ENCODE measurements at places on chromosomes 7 and 10.

DNA sequence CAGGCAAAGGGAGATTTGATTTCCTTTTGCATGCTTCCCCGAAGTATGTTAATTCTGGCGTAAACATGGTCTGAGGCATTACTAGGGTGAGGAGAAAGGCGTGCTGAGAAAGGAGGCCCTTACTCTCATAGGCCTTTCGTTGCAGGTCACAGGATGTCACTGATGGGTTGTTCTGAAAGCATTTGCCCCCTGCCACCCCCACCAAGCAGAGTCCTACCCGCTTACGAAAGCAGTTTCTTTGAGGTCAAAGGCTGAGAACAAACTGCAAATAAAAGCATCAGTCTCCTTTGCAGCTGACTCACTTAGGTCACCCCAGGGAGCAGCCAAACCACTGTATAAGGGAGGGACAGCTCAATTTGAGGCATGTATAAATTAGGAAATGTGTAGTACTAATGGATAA, 57.1 kb downstream of the BPGM start:
- peak; percentile 22 for DNase-seq

DNA sequence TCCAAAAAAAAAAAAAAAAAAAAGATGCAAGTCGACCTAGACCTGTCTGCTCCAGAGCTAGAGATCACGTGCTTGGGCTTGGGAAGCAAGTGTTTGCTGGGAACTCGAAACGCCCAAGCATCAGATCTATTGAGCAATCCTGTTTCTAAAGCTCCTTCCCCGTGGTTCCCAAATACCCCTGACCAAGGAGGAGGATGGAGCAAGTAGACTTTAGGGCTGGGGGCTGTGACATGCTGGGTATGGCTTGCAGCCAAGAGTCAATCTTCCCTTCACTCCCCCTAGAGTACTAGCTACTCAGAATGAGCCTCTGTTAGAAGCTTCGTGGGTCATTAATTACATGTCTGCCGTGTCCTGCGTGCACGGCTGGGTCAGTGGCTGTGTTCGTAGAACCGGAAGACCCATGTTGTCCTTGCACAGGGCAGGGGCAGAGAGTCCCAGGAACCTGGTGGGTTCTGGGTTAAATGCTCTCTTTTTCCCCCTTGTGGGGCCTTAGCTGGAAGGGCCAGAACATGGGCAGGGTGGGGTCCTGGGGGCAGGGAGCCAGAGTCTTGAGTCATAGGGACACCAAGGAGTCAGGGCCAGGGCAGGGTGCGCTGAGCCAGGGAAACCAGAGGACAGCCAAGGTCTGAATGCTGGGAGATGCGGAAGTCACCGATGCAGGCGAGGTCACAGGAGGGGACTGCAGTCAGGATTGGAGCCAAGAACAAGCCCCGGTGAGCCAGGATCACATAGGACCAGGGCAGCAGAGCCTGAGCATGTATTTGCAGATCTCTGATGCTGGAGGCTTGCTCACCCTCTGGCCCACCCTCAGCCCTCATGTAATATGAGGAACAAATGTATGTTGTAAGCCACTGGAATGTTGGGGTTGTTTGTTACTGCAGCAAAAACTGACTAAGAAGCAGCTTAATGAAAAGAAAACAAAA, 34.6 kb upstream of the TPST1 start:
- DNase-seq: peak; percentile 80

DNA sequence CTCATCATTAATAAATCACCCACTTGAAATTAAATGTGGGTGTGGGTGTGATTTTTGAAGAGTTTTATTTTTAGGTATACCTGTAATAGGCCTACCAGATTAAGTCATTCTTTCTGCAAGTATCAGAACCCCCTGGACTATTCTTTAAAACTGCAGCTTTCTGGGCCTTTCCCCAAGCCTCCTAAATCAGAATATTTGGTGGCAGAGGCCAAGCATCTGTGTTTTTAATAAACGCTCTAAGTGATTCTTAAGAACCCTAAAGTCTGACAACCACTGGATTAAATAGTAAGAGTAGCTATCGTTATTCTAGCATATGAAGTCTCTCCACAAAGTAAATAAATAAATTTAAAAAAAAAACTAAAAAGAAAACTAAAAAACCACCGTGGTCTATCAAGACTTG, 703.0 kb upstream of the NRP1 start:
- no peak for DNase-seq

GRCh38 chr7:5396542-5396941, 27.1 kb downstream of the TNRC18 start:
- no peak for DNase-seq

GRCh38 chr7:42911454-42912447, at the start of gene C7orf25:
C7orf25 (minus strand) TSS chr7:42912070; CDS start chr7:42910900, 1,170 bp downstream.
- DNase-seq: peak; percentile 95

GRCh38 chr10:17235136-17235535, 7.1 kb downstream of the VIM start:
- peak; percentile 50 for DNase-seq

- DNase-seq: no peak
These were observed 39.7 kb upstream of the STEAP4 start for GRCh38 chr7:88346357-88346756.

DNA sequence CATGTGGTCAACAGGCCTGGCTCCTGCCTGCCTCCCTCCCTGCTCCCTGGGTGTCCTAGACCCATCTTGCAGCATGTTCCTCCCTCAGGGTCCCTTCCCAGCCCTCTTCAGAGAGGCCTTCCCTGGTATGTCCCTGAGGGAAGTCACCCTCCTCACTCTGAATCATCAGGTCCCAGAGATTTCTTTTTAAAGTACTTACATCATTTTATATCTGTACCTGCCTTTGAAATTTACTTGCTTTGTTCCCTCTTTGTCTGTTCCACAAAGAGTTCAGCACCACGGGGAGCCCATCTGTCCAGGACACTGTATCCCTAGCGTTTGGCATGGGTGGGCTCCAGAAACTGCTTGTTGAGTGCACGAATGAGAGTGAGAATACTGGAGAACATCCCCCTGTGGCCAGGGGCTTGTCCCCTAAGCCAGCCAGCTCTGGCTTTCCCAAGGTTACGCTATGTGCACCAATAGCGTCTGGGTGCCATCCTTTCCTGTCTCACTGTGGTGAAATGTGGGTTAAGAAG, 50.6 kb upstream of the IGFBP3 start:
- peak; percentile 12 for DNase-seq

DNA sequence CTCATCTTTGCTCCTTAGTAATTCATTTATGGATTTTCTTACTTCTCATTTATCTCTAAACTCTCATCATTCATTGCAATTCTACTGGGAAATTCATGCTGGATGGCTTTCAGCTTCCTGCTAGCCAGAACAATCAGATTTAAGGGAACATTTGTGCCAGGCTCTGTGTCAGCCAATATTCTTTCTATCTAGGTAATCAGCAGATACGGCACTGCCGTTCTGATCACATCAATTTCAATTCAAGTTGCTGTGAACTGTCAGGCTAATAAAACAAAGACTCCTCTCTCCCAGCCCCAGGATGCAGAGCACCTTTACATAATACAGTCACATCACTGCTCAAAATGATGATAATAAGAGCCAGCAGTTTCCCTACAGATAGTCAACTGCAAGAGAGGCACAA, 468.3 kb downstream of the SORCS1 start:
- DNase-seq: no peak

- no peak for DNase-seq
These were observed 211.6 kb upstream of the MBL2 start for GRCh38 chr10:52984169-52984568.

GRCh38 chr7:72435925-72436480, 23.9 kb upstream of the CALN1 start:
- DNase-seq: no peak

DNA sequence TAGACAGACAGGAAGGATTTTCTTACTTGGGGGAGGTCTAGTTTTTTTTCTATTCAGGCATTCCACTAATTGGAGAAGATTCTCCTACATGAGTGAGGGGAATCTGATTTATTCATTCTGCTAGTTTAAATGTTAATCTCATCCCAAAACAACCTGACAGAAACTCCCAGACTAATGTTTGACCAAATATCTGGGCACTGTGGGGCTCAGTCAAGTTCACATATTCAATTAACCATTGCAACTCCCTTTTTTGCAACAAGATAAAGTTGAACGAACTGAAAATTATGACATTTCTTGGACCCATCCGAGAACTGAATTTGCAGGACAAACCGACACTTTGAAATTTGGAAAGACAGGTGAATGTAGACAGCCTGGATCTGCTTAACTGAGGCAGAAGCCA, 194.4 kb upstream of the PTER start:
- no peak for DNase-seq

GRCh38 chr7:44211126-44211675, 10.4 kb downstream of the YKT6 start:
- DNase-seq: no peak

- DNase-seq: peak; percentile 32
These were observed 24.4 kb upstream of the FIGNL1 start for GRCh38 chr7:50474382-50475160.

DNA sequence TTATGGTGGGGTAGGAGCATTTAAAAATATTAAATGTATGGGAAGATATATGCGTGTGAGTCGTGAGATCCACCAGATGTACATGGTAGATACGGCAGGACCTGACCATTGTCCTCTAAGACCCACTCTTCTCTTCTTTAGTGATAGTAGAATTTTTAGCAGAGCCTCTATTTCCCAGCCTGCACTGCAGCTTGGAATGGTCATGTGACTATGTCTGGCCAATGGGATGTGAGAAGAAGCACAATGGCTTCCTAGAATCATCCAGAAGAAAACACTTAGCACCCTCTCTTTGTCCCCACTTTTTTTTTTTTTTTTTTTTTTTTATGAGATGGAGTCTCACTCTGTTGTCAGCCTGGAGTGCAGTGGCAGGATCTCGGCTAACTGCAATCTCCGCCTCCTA, 86.6 kb upstream of the CYTH3 start:
- no peak for DNase-seq

- no peak for DNase-seq
These were observed 17.7 kb downstream of the DKK1 start for GRCh38 chr10:52331638-52332364.

DNA sequence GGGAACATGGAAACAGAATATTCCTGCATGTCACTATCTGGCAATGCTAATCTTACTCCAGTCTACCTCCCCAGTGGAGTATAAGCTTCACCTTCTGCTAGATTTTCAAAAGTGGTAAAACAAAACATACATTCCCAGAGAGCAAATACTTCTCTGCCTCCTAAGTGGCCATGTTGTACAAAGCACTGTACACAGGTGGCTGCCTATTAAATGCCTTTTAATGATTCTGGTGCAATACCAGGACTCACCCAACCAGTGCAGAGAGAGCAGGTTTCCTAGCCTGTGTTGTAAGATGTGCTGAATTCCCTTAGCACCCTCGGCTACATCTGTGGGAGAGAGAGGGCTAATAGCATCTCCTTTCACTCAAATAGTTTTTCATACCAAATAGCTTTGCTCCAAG, 684.3 kb upstream of the NRP1 start:
- no peak for DNase-seq

GRCh38 chr7:24587853-24588252, 14.6 kb downstream of the PALS2 start:
- peak; percentile 17 for DNase-seq

GRCh38 chr10:70832852-70833528, 17.2 kb downstream of the SGPL1 start:
- DNase-seq: peak; percentile 86

DNA sequence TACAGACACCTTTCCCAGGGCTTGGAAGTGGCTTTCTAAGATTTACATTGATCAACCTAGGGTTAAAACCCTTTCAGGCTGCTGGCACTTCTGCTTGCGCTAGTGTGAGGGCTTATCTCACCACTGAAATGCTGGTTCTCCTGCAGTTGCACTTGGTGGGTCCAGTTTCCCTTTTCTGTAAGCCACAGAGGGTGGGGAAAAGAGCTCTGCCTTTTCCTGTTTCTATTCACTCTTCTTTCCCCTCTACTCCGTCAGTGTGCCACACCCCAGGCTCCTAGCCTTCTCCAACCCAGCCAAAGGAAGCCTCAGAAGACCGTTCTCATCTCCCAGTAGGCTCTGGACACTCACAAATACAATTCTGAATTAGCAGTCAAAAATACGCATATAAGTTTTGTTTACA, 19.0 kb upstream of the CAPZA2 start:
- DNase-seq: no peak

- no peak for DNase-seq
These were observed 117.6 kb downstream of the DIP2C start for GRCh38 chr10:571688-572451.

DNA sequence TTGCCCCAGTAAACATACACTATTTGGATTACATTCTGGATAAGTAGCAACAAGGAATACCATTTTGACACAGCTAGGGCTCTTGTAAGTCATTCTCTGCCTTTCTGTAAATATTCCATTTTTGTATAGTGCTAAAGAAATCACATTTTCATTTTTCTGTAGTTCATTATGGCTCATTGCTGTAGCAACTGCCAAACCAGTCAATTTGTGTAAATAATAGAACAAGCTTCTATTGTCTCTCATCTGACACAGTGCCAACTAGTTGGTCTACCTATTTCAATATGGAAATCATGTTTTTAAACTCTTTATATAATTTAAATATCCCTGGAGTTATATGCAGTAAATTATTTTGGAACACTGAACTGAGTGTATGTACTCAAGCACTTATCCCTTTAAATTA, 193.7 kb downstream of the RELN start:
- DNase-seq: no peak
